ENCODE measurements at places on chromosomes 3 and 15.

DNA sequence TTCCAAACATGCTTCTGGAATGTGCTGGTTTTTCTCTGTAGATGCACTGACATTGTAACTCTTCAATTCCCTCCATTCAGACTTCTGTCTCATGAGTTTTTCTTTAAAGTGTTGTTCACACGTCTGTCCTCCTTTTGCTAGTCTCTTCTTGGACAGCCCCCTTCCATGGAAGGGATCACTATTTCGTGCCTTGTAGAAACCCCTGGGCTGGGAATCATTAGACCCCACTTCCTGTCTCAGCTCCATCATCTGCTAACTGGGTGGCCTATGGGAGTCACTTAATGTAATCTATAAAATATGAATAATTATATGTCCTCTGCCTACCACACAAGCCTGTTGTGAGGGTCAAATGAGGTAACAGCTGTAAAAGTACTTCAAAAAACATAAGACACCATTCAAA lies 110.6 kb downstream of the THSD4 start:
- no peak for DNase-seq

DNA sequence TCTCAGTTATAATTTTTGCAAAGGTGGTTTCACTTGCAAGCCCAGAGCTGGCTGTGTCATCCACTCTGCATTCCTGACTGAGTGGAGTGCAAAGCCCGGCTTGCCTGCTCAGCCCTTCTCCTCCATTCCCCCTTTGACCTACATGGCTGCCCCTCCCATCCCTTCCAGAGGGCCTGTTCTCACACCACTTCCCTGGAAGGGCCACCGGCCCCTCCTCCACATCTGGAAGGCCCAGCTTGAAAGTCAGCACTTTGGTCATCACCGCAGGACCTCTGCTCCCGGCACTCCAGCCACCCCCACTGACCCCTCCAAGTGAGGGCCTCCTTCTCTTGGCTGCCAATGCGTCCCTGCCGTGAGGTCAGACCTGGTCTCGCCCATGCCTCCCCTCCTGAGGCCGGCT lies 74.1 kb upstream of the RNF7 start:
- DNase-seq: no peak

- no peak for DNase-seq
Measured at GRCh38 chr3:109982201-109982600, 644.9 kb upstream of the DPPA4 start.

DNA sequence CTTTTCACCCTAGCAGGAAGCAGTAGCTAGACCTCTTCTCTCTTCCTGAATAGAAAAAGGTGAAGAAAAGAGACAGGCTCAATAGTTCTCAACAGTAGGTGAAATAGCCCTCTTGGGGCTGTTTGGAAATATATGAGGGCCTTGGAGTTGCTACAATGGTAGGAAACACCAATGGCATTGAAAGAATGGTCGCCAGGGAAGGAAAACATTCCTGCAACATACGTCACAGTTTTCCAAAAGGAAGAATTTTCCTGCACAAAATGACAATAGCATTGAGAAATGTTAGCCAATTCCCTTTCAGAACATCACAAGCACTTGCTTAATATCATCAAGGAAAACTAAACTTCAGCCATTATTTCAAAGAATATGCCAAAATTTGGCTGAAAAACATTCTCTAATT lies 484.5 kb downstream of the IGSF11 start:
- peak; percentile 46 for DNase-seq

DNA sequence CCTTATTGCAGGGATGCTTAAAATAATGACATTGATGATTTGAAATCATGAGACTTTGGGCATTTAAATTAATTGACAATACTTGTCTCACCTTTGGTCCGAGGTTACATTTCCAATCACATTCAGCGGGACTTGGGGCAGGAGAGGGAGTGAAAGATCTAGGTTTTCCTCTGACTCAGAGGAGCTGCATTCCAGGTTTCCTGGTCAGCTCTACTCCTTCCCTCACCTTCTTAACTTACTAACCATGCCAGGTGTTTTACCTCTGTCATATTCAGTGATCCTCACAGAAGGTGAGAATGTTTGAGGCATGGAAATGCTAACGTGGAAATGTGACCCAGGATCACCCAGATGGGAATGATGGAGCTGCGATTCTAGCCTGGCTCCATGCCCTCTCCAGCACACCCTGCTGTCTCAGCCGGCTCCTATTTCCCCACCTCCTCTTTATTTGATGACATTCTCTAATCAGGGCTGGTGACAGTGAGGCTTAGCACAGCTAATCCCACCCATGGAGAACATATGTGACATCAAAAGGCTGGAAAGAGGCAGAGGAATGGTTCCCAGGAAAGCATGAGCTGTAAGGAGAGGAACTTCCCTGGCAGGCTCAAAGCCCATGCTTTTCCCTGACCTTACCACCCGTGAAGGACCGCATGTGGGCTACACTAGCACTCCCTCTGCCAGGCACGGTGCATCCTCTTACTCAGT lies 38.7 kb downstream of the THSD4 start:
- no peak for DNase-seq

DNA sequence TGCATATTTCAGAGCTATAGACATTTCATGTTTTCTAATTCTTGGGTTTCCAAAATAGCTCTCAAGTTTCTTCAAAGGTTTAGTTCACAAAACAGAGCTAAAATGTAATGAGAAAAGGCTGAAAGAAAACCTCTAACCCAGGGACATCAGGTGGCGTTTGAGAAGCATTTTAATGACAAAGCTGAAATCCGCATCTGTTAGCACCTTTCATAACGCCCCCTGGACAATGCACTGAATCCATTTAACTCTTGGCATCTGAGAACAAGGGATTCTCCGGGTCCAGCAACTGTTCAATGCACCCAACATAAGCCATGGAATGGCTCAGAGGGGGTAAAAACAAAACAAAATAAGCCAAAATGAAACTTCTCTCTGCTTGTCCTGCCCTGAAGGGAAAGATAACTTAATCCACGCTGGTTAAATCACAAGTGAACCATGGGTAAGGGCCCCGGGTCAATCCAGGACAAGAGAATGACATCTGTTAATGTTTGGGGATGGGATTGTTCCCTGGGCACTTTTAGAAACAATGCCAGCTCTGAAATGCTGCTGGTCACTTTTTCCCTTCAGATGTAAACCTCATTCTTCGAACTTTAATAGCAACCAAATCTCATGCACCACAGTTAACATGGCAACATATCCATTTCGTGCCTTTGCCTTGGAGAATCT lies 466.2 kb upstream of the ADAMTS9 start:
- no peak for DNase-seq

Measured in dermis blood vessel endothelial cell (primary cell).